Hematopoietic multipotent progenitor cell treated with erythropoietin and hydrocortisone succinate and interleukin-3 and kit ligand, for 6 days (in vitro differentiated cells): ENCODE measurements at places on chromosomes 6 and 20.

DNA sequence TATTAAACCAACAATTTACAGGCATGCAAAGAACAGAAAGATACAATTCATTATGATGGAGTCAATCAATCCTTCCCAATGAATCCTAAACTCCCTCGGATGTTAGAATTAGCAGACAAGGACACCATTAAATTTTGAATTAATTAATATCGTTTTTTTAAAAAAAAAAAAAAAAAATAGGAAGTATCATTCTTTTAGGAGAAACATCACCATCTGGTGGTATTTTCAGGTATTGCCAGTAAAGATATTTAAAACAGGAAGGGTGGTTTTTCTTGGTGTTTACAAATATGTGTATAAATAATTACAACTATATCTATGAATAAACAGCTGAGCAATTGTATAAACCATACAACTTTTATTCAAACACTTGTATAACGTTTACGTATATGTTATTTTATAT, 564.4 kb downstream of the HAO1 start:
- DNase-seq: peak; percentile 60

GRCh38 chr20:13301596-13301995, 80.5 kb downstream of the ISM1 start:
- no peak for DNase-seq

- no peak for DNase-seq
These were observed 33.8 kb upstream of the OSTM1 start for GRCh38 chr6:108108374-108108773.

- no peak for DNase-seq
These were observed 135.1 kb downstream of the AGPAT4 start for GRCh38 chr6:161138543-161139303.

- DNase-seq: no peak
These were observed 33.5 kb downstream of the TMEM170B start for GRCh38 chr6:11571073-11571472.

GRCh38 chr6:31468311-31468710, 29.6 kb upstream of the MICB start:
- peak; percentile 33 for DNase-seq

DNA sequence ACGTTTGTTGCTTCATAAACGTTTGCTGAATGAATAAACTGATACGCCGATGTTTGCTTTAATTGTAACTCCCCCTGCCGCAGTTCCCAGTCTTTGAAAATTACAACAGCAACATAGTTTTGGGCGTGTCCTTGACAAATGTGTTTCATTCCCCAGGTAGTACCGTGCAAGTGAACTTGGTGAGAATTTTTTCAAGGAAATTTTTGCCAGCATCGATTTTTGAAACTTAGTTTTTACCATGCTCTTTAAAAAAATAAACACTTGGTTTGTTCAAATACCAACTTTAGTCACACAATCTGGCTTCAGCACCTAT, 60.1 kb downstream of the FAM217A start:
- DNase-seq: no peak

- no peak for DNase-seq
These were observed 32.1 kb downstream of the SNAI1 start for GRCh38 chr20:50014570-50015562.

DNA sequence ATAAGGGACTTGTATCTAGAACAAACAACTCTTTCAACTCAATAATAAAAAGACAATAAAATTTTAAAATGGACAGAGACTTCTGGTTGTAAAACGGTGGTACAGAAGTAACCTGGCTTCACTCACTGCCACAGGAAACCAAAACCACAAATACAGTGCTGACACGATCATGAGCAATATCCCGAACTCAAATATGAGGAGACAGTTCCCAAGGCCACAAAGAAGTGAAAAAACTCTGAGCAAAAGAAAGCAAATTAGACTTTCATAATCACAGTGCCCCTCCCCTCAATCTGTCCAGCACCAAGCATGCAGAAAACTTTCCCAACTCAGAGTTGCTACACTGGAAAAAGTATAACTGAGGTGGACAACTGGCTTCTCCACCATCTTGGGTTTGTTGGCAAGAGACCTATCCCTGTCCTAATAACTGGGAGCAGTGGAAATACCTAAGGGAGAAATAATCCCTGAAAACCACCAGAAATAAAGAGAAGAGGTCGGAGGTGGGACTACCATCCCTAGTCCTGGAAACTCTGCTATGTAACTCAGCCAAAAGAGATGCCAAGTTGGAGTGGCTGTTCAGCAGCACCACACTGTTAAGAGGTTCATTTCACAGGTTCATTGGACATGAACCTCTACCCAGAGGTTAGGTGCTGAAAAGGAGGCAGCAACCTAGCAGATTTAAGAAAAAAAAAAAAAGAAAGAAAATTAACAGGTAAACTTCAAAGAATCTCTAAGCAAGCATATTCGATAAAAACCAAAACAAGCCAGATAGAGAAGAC, 55.5 kb downstream of the REV3L start:
- peak; percentile 57 for DNase-seq

DNA sequence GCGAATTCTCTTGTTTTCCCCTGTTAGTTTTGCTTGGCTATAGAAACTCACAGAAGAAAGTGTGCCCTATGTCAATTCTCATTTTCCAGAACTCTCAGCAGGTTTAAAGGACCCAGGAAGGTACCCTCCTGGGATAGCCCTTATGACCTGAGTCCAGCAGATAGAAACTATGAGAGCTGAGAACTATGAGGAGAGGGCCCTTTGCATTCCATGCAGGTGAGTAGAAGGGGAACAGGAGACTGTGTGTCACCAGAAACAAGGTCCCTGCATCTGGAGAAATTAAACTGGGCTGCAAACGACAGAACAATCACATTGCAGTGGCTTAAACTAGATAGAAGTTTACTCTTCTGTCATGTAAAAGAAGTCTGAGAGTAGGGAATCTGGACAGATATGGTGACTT, 35.7 kb upstream of the SCUBE3 start:
- no peak for DNase-seq

DNA sequence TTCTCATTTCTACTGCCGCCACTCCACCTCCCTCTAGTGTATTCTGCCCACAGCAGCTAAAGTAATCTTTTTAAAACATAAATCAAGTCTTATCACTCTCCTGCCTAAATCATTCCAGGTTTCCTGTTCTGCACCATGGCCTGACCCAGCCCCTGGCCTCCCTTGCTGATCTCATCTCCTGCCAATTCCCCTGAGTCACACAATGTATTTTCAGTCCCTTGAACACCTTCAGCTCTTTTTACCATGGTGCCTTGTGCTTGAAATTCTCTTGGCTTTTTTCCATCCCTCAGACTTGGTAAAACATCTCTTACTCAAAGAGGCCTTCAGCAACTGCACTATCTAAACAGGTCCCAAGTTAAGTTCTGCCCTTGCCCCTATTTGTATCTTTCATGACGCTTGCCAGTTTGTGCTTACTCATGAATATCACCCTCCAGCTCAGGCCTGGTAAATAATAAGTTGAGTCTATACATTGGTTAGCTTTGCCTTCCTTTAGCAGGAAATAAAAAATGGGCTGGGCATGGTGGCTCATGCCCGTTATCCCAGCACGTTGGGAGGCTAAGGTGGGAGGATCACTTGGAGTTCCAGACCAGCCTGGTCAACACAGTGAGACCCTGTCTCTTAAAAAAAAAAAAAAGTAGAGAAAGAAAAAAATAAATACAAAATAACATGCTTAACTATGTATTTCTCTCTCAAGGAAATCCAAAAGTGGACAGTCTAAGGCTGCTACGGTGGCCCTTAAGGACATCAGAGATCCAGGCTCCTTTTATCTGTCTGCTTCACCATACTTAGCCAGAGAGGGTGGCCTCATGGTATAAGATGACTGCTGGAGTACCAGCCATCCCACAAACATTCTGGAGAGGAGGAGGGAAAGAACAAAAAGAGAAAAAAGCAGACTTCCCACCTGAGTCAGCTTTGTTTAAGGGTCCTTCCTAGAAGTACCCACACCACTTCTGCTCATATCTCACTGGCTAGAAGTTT, 62.2 kb downstream of the ARFGEF2 start:
- DNase-seq: no peak

DNA sequence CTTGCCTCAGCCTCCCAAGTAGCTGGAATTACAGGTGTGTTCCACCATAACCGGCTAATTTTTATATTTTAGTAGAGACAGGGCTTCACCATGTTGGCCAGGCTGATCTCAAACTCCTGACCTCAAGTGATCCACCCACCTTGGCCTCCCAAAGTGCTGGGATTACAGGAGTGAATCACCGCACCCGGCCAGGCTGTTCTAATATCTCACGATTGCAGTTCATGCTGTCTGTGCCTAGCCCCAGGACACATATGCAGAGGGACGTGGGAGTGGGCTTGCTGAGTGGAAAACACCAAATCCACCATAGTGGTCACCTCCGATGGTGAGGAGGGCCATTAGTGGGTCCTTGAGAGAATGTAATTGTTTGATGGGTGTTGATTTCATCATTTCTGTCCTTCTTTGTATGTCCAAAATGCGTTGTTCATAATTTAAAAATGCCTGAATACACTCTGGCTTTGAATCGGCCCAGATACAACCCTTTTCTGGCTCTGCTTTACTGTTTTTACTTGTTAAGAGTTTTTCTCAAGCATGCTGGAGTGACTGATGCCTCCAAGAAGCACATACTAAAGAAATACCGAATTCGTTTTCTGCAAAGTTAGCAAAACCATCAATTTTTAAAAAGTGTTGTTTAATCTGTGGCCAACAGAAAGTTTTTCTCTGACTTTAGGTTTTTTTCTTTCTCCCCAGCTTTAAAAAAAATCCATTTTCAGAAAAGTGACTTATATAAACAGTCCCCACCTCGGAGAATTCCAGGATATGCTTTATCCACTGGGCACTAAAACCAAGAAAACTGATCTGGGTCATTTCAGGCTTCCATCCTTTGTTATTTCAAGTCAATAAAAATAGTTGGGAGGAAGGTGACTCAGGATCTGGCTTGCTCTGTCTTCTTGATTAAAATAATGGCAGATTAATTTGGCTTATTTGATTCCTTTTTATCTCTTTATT, 18.8 kb upstream of the RALGAPA2 start:
- DNase-seq: no peak

- DNase-seq: peak; percentile 41
These were observed 295.7 kb downstream of the PHACTR1 start for GRCh38 chr6:13012296-13012695.

- DNase-seq: no peak
These were observed 234.7 kb upstream of the SASH1 start for GRCh38 chr6:148107911-148108310.

GRCh38 chr6:141261672-141262060, 871.1 kb upstream of the GJE1 start:
- no peak for DNase-seq

DNA sequence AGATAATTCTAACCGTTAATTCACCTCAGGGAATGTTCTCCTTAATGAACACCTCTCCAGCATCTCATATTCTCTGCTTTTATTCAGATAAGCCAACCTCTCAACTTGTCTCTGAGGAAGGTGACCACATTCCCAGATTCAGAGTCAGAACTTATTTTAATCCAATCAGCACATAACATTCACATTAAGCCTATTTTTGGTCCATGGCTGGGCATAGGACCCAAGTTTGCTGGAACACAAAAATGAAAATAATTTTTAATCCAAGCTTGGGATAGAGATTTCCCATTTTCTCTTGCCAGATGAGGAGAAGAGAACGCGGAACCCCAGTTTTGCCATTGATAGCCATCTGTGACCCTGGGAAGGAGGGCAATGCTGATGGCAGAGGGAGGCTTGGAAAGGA, 126.5 kb downstream of the FRK start:
- DNase-seq: no peak

- DNase-seq: peak; percentile 81
These were observed 63.1 kb upstream of the KLHL31 start for GRCh38 chr6:53728570-53729194.

GRCh38 chr20:33658510-33658909, 3.6 kb upstream of the C20orf144 start:
- DNase-seq: no peak
